GM12891 (cell line): ENCODE measurements at places on chromosomes 6 and 20.

DNA sequence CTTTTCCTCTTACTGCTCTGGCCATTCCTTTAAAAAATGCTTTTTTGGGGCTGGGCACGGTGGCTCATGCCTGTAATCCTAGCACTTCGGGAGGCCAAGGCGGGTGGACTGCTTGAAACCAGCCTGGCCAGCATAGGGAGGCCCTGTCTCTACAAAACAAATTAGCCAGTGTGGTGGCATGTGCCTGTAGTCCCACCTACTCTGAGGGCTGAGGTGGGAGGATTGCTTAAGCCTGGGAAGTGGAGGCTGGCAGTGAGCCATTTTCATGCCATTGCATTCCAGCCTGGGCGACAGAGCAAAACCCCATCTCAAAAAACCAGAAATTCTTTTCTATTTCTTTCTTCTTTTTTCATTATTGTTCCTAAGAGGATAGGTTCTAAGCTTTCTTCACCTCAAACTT, 36.9 kb upstream of the RNF144B start:
- no peak for DNase-seq

DNA sequence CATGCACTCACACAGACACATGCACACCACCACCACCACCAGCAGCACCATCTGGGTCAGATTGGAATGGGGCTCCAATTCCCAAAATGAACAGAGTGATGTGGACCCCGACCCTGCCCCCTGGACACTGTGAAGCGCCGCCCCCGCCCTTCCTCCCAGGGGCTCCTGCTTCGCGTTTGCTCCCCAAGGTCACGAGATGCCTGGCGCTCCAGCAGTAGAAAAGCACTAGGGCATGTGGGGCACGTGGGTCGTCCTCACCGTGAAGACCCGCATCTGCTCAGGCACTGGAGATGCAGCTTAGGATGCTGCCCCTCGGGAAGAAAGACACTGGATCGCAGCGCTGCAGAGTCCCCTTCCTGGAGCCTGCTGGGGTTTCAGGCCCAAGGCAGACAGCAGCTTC, 184.0 kb downstream of the SMOC2 start:
- no peak for DNase-seq

DNA sequence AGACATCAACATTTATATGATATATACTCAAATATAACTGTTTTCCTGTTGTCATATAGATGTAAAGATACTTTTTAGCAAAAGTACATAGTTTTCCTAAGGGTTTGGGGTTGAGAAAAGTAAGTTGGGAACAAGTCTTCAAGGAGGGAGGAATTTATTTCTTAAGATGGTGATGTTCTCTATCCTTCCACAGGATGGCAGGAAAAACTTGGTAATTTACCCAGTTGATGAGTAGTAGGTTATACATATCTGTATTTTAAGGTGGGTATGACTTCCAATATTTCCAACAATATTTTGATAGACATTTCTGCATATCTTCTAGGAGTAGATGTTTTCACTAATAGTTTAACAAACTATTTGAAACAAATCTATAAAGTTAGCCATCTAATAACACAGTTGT, 254.4 kb downstream of the RIMS1 start:
- no peak for DNase-seq

- no peak for DNase-seq
These were observed 207.2 kb downstream of the BTBD9 start for GRCh38 chr6:38432479-38432878.

GRCh38 chr6:97110149-97110548, 172.9 kb downstream of the MMS22L start:
- no peak for DNase-seq

- DNase-seq: no peak
These were observed 40.2 kb upstream of the CRISP1 start for GRCh38 chr6:49906526-49906925.

GRCh38 chr6:163354085-163354484, 60.4 kb upstream of the QKI start:
- no peak for DNase-seq

DNA sequence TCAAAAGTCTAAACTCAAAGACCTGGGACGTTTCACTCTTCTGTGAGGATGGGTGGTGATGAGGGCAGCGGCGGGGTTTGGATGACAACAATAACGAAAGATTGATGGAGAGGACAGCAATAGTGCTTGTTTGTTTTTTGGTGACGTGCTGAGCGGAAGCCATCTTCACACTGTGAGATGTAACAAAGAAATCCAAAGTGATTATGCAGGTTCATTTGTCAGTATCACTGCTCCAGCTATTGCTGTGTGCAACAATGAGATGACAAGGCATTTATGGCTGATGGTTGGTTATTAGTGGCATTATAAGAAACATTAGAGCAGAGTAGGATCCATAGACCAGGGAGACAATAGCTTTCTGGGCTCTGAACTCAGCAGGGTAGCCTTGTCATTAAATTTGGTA, 306.7 kb downstream of the RNF144B start:
- DNase-seq: no peak

DNA sequence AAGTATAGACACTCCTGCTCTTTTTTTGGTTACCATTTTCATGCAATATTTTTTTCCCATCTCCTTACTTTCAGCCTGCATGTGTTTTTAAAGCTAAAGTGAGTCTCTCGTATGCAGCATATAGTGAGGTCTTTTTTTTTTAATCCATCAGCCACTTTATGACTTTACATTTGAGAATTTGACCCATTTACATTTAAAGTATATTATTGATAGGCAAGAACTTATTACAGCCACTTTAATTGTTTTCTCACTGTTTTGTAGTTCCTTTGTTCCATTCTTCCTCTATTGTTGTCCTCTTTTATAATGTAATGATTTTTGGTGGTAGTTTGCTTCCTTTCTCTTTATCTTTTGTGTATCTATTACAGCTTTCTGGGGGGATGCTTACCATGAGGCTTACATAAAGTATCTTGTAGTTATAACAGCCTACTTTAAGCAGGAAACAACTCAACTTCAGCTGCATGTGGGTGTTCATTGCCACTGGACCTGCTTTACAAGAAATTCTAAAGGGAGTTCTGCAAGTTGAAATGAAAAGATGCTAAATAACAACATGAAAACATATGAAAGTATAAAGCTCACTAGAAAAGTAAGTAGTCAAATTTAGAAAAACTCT, 71.8 kb downstream of the TNFAIP3 start:
- DNase-seq: no peak

GRCh38 chr20:44633872-44634600, 17.5 kb downstream of the ADA start:
- no peak for DNase-seq

GRCh38 chr20:46027245-46027853, 1.7 kb upstream of the SLC12A5 start:
- no peak for DNase-seq

DNA sequence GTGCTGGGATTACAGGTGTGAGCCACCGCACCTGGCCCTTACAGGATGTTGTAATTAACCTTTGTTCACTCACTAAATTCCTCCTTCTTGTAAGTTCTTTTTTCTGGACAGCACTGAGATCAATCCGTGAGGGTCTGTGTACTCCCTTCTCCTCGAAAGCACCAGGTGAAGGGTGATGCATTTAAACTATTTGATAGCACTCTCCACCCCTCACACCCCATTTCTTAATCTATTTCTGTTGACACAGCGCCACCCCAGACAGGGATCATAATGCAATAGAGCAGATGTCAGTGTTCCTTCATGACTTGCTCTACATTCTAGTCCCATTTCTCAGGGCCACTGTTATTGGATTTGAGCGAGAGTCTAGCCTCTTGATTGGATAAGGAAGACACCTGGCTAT, 46.3 kb downstream of the PPP1R14C start:
- no peak for DNase-seq

- no peak for DNase-seq
These were observed 168.6 kb downstream of the ZFAND3 start for GRCh38 chr6:37988127-37988526.

GRCh38 chr6:28985462-28986164, 19.5 kb downstream of the ZNF311 start:
- DNase-seq: no peak

- no peak for DNase-seq
These were observed 222.8 kb downstream of the LY86 start for GRCh38 chr6:6811128-6812009.

DNA sequence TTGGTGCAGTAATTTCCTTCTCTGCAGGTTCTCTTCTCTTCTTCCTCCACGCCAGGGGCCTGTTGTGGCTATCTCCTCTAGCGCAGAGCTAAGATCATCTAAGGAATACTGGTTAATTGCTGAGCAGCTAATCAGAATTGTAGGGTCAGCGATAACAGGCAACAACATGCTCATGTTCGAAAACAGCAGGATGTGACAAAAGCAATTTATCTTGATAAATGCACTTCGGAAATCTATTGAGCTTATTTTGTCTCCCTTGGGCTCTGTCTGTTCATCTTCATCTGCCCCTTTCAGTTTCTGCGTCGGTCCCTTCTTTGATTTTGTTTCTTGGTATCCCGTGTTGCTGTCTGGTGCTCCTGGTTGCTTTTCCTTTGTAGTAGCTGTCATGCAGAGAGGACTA, 67.3 kb upstream of the MAP3K7 start:
- no peak for DNase-seq

GRCh38 chr20:54231036-54231435, 23.1 kb downstream of the PFDN4 start:
- DNase-seq: no peak

- DNase-seq: no peak
These were observed 2.7 kb upstream of the TRERF1 start for GRCh38 chr6:42454428-42454791.

DNA sequence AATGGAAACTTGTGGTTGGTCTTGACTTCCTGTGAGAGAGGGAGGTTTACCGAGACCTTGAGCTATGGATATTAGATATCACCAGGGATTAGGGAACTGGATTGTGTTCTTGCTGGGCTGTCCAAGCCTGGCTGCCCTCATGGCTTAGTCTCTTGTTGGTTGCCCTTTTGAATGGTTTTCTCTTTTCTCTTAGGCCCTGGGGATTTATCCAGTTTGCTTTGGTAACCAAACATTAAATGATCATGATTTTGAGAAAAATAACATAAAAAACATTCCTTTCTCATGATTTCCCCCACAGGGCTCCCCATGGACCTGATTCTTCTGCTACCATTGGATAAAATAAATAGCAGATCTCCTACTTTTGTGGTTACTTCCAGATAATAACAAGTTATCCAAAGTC, 306.4 kb upstream of the RNF217 start:
- DNase-seq: no peak

DNA sequence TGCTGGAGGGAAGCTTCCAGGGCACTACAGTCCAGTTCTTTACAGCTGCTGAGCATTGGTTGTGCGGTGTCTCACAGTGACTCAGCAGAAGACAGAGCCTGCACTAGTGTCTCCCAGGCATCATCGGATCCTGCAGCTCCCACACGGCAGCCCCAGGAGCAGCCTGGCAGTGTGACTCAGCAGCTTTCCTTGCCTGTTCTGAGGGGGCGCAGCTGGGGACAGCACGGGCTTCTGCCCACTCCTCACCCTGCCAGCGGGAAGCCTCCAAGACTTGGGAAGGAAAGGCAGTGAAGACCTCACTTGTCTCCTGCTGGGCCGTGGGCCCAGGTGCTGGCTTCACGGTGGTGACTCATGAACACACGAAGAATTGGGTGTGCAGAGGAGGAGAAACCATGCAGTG, 165.4 kb downstream of the SYNDIG1 start:
- no peak for DNase-seq

- no peak for DNase-seq
These were observed 38.8 kb downstream of the WASF1 start for GRCh38 chr6:110140650-110141049.

- DNase-seq: no peak
These were observed 13.4 kb downstream of the DCBLD1 start for GRCh38 chr6:117495869-117496268.

DNA sequence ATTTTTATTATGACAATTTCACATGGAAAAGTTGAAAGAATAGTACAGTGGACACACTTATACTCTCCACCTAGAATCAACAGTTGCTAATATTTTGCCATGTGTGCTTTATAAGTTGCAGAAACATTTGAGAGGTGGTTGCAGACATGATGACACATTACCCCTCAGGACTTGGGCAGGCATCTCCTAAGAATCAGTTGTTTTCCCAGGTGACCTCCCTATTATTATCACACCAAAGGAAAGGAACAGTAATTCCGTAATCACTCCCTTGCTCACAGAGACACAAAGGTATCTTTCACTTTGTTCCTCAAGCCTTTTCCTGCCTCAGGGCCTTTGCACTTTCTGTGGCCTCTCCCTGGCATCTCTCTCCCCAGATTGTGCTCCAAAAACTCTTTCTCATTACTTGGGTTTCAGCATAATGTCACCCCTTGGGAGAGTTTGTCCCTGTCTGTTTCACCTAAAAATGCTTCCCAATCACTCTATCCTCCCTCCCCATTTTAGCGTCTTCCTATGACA, 5.9 kb upstream of the SULF2 start:
- DNase-seq: no peak

- no peak for DNase-seq
These were observed 172.4 kb downstream of the CD24 start for GRCh38 chr6:106802139-106802538.

GRCh38 chr6:135397172-135397952, 100.2 kb downstream of the AHI1 start:
- DNase-seq: no peak

DNA sequence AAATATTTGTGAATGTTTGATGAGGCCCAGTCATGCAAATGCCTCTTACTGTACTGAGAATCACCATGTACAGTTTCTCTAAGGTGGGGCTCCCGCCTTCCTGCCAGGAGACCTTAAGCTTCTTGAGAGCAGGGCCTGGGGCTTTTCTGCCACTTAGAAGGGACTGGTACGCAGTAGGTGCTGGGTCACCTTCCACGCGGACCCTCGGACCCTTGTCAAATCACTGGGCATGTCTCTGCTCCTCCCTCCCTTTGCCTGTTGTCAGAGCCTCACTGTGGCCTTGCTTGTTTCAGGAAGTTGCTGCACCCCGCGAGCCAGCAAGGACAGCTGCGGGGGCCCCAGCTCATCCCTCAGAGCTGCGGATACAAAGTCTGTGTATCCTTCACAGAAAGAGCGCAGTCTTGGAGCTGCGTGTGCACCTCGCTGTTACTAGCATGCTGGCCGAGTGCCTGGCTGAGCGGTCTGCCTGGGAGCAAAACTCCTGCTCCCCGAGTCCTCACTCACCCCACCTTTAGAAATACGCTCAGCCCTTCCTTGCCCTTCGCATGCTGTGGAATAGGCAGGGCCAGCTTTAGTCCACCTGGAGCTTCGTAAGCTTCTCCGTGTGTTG, 30.7 kb upstream of the IRF4 start:
- DNase-seq: no peak

- no peak for DNase-seq
These were observed 58.4 kb downstream of the SYTL3 start for GRCh38 chr6:158708239-158708638.

GRCh38 chr20:50341880-50342637, 151.4 kb downstream of the CEBPB start:
- DNase-seq: no peak

- no peak for DNase-seq
These were observed 90.6 kb upstream of the ADGRF1 start for GRCh38 chr6:47132724-47133123.

DNA sequence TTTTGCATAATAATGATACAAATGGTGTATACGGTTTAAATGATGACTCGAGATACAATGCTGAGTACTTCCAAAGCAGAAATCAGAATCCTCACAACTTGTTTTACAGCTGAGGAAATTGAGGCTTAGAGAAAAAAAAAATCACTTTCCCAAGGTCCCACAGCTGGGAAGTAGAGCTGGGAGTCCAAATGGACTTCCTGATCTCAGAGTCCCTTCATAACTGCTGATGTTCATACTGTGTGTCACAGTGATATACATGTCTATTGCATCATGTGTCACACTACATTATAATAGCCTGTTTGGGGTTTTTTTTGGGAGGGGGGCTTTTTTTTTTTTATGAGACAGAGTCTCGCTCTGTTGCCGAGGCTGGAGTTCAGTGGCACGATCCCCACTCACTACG, 8.5 kb downstream of the HM13 start:
- no peak for DNase-seq
